ENCODE measurements at places on chromosomes 4 and X.
A peak's percentile ranks its signal among the peaks of the same experiment; 100 is the strongest.

DNA sequence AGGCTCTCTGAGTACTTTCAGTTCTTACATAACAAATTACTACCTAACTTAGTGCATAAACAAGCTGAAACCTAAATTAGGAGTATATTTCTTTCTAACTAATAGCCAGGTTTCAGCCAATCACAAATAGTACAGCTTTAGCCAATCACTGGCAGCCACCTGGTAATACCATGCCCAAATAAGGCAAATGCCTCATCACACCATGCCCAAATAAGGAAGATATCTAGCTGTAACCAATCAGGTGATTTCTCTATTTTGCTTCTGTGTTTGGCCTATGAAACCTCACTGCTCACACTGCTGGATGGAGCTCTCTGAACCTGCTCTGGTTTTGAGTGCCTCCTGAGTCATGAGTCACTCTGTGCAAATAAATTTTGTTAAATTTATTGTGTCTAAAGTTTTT, 113.5 kb downstream of the DDIT4L start:
- DNase-seq: no peak

DNA sequence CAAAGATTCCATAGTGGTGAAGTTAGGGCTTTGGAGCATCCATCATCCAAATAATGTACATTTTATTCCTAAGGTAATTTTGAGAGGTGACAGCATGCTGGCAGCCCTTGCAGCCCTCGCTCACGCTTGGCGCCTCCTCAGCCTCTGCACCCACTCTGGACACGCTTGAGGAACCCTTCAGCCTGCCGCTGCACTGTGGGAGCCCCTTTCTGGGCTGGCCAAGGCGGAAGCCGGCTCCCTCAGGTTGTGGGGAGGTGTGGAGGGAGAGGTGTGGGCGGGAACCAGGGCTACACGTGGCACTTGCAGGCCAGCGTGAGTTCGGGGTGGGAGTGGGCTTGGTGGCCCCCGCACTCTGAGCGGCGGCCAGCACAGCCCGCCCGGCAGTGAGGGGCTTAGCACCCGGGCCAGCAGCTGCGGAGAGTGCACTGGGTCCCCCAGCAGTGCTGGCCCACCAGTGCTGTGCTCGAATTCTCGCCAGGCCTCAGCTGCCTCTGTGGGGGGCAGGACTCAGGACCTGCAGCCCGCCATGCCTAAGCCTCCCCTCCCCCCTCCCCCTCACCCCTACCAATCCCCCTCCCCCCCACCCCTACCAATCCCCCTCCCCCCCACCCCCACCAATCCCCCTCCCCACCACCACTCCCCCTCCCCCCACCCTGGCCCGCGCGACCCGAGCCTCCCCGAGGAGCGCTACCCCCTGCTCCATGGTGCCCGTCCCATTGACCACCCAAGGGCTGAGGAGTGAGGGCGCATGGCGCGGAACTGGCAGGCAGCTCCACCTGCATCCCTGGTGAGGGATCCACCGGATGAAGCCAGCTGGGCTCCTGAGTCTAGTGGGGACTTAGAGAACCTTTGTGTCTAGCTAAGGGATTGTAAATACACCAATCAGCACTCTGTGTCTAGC, 37.0 kb upstream of the DKK2 start:
- DNase-seq: no peak

GRCh38 chr4:160265014-160265413, 1162.1 kb downstream of the RAPGEF2 start:
- DNase-seq: no peak

- DNase-seq: no peak
These were observed 214.0 kb downstream of the APBB2 start for GRCh38 chr4:41000356-41000755.

DNA sequence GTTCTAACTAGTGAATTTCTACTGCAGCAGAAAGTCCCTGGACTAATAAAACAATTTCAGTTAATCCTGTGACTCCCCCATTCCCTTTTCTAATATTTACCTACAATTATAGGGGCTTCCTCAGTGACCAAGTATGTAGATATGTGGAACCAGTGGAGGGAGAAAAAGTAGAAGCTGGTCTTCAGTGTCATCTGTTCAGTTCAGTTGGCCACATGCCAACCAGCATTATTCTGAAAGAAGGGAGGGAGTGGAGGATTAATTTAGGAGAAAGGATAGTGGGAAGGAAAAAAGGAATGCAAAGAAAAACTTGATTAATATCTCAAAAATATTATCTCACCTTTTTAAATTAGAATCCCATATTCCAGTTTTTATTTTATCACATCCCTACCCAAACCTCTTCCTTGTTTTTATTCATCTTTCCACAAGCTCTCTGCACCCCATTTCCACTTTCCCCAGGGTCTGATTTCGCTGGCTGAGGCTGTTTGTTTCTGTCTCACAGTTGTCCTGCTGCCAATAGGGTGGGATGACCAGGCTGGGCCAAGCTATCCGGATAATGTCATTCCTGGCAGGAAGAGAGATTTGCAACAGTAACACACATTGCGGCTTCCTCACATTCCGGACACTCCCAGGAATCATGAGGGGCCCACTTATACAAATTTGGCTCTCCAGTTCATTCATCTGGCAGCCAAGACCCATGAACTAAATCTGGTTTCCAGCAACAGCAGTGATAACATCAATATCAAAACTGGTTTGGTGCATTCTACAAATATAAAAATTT, 24.6 kb upstream of the ANTXR2 start:
- DNase-seq: no peak

- peak; percentile 45 for DNase-seq
These were observed at the start of gene MBNL3 for GRCh38 chrX:132488819-132489577. Gene MBNL3 (minus strand): TSS chrX:132489038. CDS start chrX:132439611, 49,427 bp downstream.

- DNase-seq: no peak
These were observed 49.0 kb downstream of the RWDD4 start for GRCh38 chr4:183610033-183610432.

- DNase-seq: no peak
These were observed 151.2 kb downstream of the SPATA18 start for GRCh38 chr4:52202251-52202779.

GRCh38 chr4:53620956-53621355, 29.7 kb upstream of the LNX1 start:
- no peak for DNase-seq

DNA sequence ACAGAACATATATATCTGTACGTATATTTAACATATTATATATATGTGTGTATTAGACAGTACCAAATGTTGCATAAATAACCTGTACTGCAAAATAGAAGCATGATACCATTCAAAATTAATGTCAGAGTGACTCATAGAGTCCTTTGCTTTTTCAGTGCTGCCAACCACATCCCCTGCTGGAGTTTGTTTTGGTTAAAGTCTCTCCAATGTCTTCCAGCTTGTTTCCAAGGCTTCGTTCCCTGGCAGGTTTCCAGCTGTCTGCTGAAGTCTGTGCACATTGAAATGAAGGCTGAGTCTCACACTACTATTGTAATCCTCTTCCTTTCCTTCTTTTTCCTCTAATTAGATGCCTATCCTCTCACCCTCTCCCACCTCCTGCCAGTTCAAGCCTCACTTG, 14.9 kb downstream of the NRK start:
- no peak for DNase-seq
